ENCODE measurements at places on chromosomes 11 and 22.

- DNase-seq = no peak
Measured at GRCh38 chr11:78426845-78427244, 9.2 kb upstream of the GAB2 start.

DNA sequence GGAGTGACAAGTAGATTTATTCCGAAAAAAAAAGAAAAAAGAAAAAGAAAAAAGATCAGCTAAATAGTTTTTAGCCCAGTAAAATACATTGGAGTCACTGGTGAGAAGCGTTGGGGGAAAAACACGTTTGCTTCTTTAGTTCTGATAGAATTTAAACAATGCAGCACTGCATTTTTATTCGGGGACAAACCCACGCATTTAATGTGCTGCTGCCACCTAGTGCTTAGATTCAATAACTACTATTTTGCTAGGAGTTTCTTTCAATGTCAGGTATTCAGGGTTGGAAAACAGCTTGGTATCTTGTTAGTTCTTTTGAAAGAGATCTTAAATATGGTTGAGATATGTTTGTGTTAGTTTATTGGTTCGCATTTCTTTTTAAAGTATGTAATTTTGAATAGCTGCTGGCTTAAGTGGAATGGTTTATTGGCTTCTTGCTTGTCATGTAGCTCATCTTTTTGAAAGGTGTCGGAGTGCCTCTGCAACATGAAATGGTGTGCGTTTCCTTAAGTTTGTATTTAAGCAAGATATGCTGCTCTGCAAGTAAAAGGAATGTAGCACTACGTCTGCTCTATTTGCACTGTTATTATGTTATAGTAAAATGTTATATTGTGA lies 41.9 kb downstream of the SVIP start:
- DNase-seq = peak; percentile 3

DNA sequence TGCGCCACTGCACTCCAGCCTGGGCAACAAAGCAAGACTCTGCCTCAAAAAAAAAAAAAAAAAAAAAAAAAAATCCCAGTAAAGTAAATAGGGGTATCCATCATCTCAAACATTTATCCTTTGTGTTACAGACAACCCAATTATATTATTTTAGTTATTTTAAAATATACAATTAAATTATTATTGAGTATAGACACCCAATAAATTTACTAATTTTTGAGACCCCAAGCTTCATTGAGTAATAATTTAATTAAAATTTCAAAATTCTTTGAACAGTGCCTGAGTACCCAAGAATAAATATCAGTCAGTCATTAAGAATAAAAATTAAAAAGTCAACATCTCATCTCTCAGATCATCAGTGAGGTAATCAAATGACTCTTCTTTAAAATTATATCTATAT lies at the start of gene OR52N4:
Gene OR52N4, plus strand, starts transcription at position 301 of the 400 bp plus-strand sequence. CDS start 498 bp downstream, outside the sequence.
- no peak for DNase-seq

GRCh38 chr11:42974510-42975179 lies 337.2 kb upstream of the API5 start:
- no peak for DNase-seq

- DNase-seq = no peak
Measured at GRCh38 chr11:124195189-124195734, 12.1 kb downstream of the OR10D3 start.

DNA sequence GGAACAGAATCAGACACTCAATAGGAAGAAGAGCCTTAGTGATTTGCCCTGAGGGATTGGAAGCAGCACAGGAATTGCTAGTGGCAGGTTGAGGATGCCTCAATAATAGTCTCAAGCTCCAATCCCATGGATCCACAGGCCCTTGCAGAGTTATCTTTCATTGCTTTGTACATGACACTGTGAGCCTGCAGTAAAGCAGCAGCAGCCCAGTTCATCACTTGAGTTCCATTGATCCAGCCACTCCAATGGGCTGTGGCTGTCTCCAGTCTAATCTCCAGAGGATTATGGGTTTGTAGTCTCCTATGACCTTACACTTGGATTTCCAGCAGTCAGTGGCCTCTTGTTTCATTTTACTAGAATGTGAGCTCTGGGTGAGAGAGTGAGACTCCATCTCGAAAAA lies 45.4 kb downstream of the AAMDC start:
- no peak for DNase-seq

- peak; percentile 57 for DNase-seq
Measured at GRCh38 chr22:29245626-29246385, 22.0 kb downstream of the RHBDD3 start.

- peak; percentile 16 for DNase-seq
Measured at GRCh38 chr11:95923728-95924413, at the start of gene MTMR2. Gene MTMR2 (minus strand): TSS chr11:95924107. CDS start chr11:95923954, 153 bp downstream.

DNA sequence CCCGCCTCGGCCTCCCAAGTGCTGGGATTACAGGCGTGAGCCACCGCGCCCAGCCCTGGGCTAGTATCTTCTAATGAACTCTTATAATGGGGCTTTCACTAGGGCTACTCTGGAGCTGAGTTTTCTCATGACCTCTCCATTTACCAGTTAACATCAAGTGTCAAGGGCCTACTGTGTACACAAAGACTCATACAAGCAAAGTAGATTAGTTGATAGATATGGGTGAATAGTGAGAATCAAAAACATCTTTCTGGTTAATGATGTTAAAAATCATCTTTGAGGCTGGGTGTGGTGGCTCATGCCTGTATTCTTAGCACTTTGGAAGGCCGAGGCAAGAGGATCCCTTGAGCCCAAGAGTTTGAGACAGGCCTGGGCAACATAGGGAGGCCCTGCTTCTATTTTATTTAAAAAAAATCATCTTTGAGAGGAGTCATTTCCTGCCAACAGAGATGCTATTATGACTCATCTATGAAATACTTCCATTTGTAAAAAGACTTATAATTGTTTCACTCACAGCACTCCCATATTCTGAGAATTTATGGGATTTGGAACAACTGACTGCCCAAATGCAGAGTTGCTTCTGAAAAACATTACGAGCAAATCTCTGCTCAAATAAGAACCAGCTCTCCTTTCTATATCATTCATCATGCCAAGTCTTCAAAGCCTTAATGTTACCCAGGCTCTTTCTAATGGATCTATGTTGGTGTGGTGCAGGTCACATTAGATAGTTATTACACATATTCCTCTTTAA lies 57.0 kb downstream of the GDPD4 start:
- DNase-seq = no peak

- DNase-seq = peak; percentile 89
Measured at GRCh38 chr22:44735518-44736428, 16.6 kb upstream of the ARHGAP8 start.

DNA sequence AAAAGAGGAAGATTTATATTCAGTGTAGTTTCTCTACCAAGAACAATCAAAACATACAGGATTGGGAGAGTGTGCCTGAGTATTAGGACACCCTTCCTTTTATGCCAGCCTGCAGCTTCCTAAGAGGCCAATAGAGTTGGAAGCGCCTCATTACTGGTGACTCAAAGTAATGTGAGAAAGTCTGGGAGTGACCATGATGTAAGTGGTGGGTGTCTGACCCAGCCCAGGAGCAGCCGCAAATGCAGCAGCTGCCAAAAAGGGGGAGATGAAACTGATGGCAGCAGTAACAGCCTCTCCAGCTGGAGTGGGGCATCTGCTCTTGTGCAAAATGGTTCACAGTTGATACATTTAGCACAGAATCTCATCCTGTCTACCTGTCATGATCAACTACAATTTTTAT lies 62.0 kb downstream of the ZNF280B start:
- no peak for DNase-seq
